ENCODE measurements at places on chromosomes 7 and 10.

DNA sequence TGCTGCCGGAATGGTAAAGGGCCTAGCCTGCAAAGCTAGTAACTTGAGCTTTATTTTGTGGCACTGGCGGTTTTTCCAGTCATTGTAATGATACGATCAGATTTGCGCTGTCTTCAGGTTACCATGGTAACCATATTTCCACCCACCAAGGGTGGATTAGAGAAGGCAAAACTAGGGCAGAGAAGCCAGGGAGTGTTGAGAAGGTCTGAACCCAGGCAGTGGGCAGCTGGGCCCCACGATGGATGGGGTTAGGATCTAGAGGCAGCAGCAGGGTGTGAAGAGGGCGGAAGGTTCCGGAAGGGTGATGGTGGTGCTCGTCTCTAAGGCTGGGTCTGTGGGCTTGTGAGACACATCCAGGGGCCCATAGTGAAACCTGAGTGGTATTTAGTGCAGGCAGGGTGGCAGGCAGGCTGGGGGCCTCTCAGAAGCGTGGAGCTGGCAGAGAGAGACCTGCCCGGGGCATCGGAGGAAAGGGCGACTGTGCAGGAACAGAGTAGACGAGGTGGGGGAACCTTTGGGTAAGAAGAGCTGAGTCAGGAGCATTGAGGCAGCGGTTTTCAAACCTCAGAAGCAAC lies 87.9 kb upstream of the GTF2I start:
- DNase-seq = no peak

GRCh38 chr10:8297959-8298358 lies 243.5 kb downstream of the GATA3 start:
- no peak for DNase-seq

DNA sequence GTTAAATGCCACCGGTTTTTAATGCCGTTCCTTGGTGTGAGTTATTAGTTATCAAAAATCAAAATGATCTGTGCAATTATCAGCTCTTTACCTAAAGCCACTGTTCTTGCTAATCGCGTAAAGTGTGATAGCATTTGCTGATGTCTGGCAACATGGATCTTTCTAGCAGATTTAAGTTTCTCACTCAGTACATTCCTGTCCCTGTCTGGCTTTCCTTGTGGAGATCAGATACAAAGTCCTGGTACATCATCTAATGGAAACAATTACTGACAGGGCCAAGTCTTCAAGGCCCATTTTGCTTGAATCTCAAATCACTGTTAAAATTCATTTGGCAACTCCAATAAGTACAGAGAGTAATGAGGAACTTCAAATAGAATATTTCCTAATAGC lies 755.7 kb downstream of the AUTS2 start:
- DNase-seq = no peak

GRCh38 chr10:122462533-122463465 lies 1.4 kb downstream of the HTRA1 start:
- DNase-seq = no peak

- no peak for DNase-seq
Measured at GRCh38 chr7:36854652-36855051, 130.4 kb upstream of the AOAH start.

DNA sequence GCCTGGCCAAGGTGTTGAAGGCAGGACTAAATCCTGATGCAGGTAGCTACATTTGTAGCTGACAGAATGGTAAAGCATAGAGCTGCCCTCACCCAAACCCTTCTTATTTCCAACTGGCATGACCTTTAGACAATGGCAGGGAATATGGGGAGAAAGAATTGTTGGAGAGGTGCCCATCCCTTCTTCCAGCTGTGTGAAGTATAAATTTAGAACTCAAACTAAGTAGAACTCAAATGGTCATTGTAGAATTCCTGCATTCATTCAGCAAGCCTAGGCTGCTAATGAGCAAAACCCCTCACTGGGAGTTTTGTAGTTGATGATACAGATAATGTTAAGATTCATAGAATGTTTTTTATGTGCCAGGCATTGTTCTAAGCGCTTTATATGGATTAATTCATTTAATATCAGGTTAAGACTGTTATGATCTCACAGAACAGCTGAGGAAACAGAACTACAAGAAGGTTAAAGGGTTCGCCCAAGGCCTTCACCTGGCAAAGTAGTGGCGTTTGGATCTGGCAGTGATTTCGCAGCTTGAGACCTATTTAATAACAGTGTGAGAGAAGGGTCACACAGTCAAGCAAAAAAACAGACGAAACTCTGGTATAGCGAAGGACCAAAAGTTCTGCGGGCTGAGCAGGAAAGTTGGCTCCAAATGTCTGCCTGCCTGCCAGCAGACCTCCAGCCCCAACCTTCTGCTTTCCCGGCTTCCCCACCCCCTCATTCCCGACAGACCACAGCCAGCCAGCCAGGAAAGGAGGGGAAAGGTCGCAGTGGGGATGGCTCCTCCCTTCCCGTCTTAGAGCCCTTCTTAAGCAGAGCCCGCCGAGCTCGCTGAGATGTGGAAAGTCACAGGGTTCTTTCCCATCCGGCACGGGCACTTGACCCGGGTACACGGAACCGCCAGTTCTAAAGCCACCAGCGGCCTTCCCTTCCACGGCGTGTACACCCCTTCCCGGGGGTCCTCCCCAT lies 1.6 kb upstream of the HILPDA start:
- DNase-seq = no peak

DNA sequence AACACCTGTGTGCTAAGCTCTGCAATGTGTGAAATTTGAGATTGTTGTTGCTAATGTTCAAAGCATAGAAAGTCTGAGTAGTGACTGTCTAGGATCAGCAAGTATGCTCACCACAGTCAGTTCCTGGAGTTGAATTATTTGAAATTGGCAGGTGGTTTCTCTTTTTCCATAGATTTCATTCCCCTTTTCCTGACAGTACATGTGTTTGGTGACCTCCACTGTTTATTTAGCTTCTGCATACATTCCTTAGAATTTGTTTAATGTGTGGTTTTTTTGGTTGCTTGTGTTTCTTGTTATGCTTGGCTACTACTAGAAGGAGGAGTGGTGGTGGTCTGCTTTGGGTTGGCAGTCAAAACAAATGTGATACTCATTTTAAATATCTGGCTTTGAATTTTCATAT lies 52.3 kb downstream of the FOXP2 start:
- DNase-seq = no peak

- no peak for DNase-seq
Measured at GRCh38 chr7:40186586-40186985, 51.8 kb downstream of the SUGCT start.

DNA sequence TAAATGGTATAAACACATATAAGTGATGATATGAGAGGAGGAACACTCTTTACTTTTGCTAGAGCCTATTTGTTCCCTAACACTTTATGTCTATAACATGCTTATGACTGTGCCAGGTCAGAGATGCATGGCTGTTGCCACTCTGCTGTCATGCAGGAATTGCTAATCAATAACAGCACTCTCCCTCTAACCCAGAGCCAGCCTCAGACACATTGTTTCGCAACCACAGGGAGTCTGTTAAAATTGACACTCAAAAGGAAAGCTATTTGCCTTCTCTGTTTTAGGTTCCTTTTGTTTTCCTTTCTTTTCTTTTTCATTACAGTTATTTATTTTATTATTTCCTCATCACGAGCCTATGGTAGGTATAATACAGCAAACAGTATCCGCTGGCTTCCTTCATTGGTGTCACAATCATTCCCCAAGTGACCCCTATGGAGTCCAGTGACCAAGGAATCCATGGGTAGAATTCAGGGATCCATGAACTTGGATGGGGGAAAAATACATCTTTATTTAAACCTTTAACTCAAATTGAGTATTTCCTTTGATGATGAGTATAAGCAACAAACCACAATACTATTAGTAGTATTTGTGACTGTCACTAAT lies 6.8 kb downstream of the PON2 start:
- DNase-seq = peak; percentile 41

DNA sequence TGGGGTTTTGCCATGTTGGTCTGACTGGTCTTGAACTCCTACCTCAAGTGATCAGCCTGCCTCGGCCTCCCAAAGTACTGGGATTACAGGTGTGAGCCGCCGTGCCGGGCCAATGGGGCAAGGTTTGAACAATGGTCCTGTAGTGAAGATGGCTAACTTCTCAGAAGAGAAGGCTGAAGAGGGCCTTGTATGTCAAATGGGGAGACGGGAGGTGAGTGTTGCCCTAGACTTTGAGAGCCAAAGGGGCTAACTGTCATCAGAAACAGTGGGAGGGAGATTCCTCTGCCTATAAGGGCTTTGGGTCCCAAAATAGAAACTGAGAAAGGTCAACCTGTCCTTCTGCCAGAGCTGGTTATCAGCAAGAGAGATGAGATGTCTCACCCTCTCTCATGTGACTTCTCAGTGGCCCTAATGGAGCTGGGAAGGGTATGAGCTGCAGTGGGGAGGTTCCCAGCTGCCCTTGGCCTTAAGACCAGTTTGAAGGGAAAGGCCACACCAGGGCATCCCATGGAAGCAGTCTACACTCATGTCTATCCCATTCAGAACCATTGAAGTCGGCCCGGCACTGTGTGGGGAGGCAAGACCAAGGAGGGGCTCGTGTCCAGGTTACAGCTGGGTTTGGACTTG lies 1.3 kb upstream of the SAMD8 start:
- no peak for DNase-seq

DNA sequence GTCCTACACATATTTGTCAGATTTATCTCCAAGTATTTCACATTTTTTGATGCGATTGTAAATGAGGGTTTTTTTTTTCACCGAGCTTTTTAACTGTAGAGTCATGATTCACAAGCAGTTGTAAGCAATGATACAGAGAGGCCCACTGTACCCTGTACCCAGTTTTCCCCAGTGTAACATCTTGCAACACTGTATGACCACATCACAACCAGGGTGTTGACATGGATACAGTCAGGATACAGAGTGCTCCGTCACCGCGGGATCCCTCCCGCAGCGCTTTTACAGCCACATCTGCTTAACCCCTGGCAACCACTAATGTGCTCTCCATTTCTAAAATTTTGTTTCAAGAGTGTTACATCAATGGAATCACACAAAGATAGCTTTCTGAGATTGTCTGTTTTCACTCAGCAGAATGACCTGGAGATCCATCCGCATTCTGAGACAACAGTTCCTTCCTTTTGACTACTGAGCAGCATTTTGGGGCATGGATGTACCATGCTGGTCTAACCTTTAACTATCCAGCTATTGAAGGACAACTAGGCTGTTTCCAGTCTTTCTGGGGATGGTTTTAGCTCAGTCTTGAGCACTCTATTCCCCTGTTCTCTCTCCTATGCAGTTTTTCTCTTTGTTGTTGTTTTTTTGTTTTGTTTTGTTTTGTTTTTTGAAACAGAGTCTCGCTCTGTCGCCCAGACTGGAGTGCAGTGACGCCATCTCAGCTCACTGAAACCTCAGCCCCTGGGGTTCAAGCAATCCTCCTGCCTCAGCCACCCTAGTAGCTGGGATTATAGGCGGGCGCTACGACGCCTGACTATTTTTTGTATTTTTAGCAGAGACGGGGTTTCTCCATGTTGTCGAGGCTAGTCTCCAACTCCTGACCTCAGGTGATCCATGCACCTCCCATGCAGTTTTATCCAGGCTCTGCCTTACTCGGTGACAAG lies 25.9 kb downstream of the GPRIN2 start:
- no peak for DNase-seq

DNA sequence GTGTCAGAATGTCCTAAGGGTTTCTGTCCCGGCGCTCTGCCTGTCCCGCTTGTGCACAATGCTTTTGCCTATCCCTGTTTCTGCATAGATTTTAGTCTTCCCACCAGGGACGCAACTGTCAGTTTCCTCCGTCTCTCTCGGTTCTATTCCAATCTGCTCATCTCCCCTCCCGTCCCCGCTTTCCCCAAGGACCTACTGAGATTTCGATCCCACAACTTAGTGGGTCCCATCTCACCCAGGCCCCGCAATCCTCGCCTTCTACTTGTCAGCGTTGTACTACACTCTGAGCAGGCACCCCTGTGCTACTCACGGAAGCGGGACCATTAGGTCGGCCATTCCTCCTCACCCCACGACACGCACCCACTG lies 519 bp upstream of the ZNF655 start:
- DNase-seq = no peak

- DNase-seq = no peak
Measured at GRCh38 chr7:39336442-39336841, 229.8 kb upstream of the YAE1 start.

DNA sequence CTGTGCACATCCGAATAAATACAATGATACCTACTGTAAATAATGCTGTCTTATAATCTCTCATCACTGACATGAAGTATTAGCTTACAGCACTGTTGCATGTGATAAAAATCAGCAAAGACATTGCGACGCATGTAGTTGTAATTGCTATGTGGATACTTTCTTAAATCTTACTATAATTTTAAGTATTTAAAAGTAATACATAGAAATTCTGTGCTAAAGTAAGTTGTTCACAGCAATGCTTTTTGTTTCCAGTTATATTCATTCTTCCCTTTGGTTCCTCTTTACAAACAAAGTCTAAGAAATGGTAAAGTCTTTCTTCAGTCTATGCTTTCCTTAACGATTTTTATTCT lies 113.7 kb upstream of the DGKB start:
- no peak for DNase-seq

DNA sequence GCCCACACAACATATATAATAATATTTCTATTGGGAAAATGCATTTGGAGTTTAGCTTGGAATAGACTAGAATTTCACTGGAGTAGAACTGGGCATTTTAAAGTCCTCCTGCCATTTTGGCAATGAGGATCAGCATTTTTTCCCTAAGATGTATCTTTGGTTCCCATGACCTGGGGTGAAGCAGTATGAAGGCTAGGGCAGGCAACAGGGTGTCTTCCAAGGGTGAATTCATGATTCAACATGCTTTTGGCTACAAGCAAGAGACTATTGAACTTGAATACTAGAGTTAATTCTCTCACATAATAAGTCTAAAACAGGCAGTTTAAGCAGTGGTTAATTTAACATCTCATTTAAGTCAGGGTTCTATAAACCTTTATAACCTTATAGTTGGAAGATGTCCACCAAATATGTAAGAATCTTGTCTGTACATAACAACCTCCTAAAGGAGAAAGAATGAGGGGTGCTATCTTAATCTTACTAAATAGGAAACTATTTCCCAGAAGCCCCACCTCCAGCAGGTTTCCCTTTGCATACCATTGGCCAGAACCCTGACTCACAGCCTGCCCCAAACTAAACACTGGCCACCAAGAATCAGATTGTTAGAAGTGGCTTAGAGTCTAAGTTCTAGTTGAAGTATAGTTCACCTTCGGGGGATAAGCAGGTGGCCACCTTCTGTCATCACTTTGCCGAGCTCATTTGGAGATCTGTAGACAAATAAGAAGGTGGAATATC lies 96.0 kb upstream of the PRPS1L1 start:
- no peak for DNase-seq

DNA sequence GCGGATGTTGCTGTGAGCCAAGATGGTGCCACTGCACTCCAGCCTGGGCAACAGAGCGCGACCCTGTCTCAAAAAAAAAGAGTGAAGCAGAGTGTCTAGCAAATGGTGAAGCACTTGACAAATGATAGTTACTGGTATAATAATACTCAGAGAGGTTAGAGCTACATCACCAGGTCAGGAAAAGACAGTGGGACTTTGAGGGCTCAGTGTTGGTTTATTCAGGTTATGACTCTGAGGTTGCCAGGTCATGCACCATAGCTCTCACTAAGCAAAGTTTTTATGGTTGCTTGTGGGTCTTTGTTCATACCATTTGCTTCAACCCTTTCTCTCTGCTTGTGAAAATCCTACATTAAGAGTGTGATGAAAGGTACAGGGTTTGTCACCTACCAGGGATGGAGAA lies 13.6 kb downstream of the MRPS33 start:
- no peak for DNase-seq

Data from NCI-H345 (cell line).